ENCODE measurements at places on chromosomes 11 and 22.

DNA sequence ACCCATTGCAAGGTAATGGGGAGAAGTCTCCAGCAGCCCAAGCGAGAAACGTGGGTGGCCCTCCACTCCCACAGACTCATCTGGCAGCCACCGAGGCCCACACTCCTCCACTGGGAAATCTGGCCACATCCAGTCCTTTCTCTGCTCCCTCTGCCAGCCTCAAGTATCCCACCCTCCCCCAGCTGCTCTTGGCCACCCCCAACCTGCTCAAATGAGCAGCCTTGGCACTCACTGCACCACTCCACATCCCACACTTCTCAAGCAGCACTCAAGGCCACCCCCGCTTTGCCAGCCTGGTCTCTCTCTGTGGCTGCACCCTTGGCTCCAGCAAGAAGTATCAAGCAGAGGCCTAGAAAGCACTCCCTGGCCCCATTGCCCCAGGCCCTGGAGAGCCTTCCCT lies 28.2 kb downstream of the SLC22A12 start:
- DNase-seq, result no peak

GRCh38 chr11:106409671-106410070 lies 332.2 kb downstream of the AASDHPPT start:
- no peak for DNase-seq

DNA sequence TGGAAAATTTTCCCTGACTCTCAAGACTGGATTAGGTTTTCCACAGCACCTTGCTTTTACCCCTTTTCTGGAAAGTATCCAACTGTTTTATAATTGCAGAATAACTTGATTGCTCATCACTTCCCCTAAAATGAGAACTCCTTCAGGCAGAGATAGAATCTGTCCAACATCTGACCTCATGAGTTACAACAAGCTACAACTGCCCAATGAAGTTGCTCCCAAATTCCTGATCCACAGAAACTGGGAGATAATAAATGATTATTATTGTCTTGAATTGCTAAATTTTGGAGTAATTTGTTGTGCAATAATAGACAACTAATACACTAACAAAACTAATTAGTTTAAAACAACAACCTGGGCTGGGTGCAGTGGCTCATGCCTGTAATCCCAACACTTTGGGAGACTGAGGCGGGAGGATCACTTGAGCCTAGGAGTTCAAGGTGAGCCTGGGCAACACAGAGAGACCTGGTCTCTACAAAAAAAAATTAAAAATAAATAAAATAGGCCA lies 10.0 kb upstream of the CCDC83 start:
- no peak for DNase-seq

DNA sequence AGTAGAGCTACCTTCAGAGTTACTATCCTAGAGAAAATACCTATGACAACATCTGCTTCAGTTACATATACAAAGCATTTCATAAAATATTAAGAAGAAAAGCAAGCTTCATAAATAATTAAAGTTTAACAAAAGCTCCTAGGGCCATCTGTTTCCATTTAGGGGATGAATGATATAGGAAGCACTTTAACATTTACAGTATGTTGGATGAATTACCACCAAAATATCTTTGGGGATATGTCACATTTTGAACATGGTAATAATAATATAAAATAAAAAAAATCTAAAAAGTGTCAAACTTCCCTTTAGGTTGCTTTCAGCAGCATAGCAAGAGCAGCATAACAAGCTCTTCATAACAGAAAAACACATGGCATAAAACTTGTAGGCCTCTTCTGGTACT lies 104.6 kb downstream of the ATG16L2 start:
- DNase-seq, result no peak

GRCh38 chr11:35362521-35362980 lies 56.8 kb downstream of the SLC1A2 start:
- DNase-seq, result no peak

GRCh38 chr11:60718524-60719316 lies 5.8 kb upstream of the MS4A18 start:
- DNase-seq, result no peak

Measured in GM20000 (cell line).